ENCODE measurements at places on chromosomes 4 and X.
A peak's percentile ranks its signal among the peaks of the same experiment; 100 is the strongest.

DNA sequence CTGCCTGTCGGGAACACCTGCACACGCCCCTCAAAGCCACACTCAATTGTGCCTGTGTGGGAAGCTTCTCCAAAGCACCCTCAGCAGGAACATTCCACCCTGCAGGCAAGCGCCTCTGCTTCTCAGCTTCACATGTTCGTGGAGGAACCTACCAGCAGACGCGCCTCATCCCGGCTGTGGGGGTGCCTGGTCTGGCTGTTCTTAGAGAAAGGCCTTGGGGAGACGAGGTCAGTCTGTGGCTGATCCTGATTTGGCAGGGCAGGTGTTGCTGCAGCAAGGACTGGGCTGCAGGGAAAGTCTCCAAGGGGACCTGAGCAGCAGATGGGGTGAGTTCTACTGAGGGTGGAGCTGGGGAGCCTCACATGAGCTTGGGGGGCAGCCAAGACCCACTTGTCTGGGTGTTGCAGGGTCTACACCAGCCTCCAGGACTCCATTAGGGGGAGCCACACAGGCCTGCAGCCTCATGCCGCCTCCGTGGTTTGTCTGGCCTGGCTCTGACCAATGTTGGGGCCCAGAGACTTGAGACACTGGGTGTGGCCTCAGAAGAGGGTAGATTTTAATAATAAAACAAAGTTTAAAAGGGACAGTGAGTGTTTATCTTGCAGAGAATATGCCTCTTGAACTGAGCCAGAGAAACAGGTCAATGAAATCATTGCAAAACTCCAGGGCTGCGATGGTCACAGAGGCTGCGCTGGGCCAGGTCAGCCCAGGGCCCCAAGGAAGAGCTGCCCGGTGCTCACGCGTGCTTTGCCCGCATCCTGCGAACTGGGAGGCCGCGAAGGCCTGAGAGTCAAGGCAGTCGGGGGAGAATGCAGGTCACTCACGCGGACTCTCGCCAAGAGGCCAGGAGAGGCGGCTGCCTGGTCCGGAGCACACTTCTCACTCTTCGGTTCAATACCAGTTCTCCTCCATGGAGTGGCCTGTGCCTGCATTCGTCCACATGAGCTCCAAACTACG, 21.1 kb downstream of the RNF212 start:
- DNase-seq: no peak

GRCh38 chrX:109345856-109346255, 136.0 kb downstream of the GUCY2F start:
- DNase-seq: no peak

- DNase-seq: no peak
Observed at GRCh38 chr4:7500404-7500803, 65.7 kb upstream of the PSAPL1 start.

DNA sequence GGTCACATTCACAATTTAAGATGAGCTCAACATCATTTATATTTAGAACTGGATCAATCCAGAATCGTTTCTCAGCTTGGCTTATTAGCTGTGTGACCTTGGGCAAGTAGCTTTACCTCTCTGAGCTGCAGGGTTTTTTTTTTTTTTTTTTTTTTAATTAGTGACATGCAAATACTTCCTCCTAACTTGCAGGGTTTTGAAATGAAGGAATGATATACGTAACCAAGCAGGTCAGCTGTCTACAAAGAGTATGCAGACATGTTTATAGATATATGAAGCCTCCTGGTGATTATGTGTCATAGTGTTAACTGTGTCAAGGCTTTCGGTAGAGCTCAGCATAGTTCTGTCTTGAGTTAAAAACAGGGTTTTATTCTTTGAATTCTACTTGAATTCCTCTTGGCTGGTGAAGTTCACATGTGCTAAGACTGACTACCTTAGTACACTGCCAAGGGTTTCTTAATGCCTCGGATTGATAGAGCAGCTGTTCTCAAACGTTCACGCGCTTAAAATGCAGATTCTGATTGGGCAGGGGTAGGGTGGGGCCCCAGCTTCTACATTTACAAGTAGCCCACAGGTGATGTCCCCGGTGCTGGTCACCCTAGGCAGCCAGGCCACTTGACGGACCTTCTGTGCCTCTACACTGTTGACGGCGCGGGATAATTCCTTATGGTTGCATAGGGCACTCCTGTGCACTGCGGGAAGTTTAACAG, 654 bp upstream of the STS start:
- no peak for DNase-seq

GRCh38 chr4:133938061-133938460, 263.5 kb downstream of the PABPC4L start:
- no peak for DNase-seq

DNA sequence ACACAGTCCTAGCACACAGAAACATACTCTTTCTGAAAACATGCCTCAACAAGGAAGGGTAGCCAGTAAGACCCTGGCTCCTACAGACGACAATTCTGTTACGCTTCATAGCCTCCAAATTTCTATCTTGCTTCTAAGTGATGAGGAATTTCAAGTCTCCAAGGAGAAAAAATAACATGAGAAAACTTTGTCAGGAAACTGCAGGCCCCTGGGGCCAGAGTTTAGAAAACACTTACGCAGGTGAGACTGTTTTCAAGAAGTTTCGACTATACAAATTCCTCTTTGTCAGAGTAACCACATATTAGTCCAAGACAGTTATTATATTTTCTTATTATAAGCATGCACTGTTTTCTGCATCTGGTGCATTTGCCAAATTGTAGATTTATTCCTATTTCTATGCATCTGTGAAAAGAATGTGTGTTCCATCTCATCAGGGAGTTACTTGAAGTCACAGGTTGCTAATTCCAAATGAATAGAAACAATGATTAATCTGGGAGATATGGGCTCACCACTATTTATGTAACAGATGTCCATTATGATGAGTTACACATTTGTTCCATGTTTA, 30.3 kb upstream of the HCCS start:
- no peak for DNase-seq

DNA sequence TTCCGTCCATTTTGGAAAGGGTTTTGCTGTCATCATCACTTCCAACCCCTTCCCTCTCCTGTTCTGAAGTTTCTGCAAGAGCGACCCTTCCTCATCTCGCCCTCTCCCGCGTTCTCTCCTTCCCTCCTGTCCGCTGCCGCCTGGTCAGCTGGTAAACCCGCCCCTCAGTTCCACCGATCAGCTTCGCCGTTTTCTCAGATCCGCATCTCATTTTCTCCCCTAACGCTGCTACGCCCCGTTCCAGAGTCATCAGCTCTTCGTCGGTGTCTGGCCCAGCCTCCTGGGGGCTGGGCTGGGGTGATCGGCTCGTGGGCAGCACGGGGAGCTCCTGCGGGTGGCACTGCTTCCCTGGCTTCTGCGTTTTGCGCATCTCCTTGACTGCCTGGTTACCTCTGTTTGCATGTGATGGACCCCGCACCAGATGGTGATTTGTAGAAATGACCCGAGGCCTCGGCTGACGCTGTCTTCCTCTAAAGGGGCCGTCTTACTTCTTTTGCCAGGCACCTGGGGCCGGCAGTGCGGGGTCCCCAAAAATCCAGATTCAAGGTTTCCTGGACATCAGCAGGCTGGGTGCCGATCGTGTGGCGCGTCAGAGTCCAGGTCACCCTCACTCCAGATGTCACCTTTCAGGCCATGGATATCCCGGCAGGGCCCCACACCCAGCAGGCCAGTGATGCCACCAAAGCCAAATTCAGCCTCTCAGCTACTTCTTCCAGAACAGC, 13.4 kb downstream of the CTBP1 start:
- DNase-seq: no peak

DNA sequence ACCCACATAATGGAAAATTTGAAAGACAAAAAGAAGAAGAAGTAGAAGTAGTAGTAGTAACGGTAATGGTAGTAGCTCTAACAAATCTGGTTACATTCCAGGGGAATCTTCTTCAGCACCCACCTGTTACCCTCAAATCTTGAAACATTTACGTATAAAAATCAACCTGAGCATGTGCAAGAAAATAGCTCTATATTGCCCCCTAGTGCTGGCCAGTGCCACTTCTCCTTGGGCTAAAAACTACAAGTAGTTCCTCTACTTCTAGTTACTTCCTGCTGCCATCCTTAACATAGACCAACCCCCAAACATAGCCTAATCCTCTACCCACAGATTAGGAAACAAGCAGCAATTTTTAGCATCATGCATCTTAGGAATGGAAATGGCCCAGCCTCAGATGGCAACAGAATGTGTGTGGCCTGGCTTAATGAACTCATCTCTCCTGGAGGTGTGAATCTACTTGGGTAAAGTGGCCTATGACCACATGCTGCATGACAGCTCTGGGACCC, 3.1 kb downstream of the PDGFC start:
- DNase-seq: peak; percentile 37

- DNase-seq: no peak
Observed at GRCh38 chr4:18917689-18918088, 896.1 kb upstream of the LCORL start.

DNA sequence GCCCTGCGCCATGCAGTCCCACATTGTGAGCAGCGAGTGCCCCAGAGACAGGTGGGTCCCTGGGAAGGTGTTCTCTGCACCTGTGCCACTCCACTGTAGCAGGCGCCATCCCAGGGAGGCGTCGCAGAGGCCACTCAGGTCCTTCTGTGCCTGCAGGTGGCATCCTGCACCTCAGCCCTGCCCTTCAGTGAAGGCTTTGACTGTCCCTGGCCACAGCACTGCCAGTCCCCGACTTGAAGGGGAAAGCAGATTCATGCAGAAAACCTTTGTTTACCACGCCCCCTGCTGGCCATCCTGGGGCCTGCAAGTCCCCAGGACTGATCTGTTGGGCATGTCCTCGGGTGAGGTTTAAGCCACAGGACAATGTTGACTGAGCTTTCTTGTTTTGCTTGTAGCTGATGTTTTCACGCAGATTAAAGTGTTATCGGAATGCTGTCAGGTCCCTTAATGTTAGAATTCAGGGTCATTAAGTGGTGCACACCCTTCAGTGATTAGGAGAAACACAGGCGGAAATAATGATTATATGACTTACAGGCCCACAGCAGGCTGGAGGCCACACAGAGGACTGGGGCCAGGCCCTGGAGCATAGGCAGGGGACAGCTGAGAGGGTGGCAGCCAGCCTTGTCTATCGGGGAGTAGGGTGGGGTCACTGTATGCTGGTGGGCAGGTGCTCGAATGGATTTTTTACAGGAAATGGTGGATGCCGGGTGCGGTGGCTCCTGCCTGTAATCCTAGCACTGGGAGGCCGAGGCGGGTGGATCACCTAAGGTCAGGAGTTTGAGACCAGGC, 5.0 kb downstream of the TACC3 start:
- peak; percentile 91 for DNase-seq

DNA sequence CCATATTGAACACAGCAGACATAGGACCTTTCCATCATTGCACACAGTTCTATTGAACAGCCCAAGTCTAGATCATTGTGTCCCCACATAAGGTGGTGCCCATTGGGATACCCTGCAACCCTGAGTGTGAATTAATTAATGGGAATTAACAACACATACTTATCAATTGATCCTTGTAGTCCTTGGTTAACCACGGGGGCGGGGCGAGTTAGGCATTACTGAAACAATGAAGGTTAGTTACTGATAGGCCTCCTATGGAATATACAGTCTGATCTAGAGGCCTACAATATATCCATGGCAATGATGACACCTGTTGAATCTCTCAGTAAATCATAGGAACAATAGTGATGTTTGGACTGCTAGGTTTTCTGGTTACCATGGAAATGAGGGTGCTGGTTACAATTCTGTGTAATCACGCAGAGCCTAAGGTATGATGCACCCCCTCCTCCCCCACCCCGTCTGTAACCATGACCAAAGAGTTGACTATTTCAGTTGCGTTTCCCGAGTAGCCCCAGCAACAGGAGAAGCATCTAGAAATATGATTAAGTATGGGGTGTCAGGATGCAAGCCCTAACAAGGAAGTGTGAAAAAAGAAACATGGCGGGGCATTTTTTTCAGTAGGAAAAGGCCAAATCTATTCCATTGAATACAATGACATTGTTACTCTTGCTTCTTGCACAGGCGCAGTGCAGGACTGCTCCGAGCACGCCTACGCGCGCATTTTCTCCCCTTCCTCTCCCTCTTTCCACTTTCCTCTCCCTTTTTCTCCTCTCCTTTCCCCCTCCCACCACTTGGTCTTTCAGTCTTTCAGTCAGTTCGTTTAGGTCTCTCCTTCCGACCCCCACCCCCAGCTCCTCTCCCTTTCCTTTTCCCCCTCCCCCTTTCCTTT, 677 bp upstream of the NONO start:
- no peak for DNase-seq

- no peak for DNase-seq
Observed at GRCh38 chr4:11625211-11625610, 196.5 kb upstream of the HS3ST1 start.

GRCh38 chrX:9164533-9165426, 130.9 kb upstream of the FAM9B start:
- DNase-seq: no peak

DNA sequence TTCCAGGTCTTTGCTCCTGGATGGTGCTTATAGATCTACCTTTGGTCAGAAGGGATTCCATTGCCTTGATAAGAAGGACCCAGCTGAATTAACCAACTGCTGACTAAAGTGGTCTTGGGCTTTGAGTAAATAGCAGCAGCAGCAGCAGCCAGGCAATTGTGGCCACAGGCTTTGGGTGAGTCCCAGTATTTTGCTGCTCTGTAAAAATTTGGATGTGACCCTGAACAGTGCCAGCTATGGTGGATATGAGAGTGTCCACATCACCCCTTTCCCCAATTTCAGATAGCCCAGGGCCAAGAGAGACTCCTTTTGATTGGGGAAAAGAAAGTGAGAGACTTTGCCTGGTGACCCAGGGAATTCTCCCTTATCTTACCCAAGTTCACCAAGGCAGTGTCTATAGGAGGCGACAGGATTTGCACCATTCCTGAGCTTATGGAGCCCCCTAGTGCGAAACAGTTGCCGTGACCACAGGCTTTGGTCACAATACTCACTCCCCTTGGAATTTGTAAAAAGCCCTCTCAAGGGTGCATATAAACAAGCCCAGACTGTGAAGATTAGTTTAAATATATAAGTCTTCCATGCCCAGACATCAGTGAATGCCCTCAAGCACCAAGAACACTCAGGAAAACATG, 518.0 kb downstream of the TMA16 start:
- peak; percentile 41 for DNase-seq

- no peak for DNase-seq
Observed at GRCh38 chr4:22488106-22488505, 27.8 kb downstream of the ADGRA3 start.

GRCh38 chr4:113468165-113469022, 293.1 kb downstream of the CAMK2D start:
- DNase-seq: no peak

GRCh38 chr4:18689308-18690115, 668.0 kb upstream of the LCORL start:
- DNase-seq: peak; percentile 56

GRCh38 chr4:2893772-2894171, 50.1 kb downstream of the ADD1 start:
- no peak for DNase-seq

DNA sequence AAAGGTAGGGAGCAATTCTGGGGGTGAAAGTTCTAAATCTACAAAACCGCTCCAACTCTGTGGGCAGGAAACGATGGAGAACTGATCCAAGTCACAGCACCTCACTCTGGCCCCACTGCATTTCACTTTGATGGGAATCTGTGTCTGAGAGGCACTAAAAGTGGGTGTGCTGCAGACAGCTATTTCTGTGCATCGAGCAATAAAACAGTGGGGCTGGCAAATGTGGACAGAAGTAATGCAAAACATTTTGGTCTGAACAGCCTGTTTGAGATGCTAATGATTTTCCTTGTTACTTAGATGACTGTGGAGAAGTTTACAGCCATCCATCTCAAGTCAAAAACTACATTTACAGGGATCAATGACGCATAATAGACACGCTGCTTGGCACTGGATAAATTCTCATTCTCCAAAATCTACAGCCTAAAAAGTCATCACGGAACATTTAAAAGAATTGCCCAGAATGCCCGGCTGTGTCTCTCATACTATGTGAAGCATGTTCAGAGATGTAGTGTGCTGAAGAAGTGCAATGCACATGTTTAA, 1671.6 kb upstream of the TENM3 start:
- DNase-seq: no peak

All from progenitor cell of endocrine pancreas (in vitro differentiated cells).